Fibroblast of mammary gland (primary cell): ENCODE measurements at places on chromosomes 1 and 21.

GRCh38 chr1:57770772-57771171, 346.9 kb upstream of the DAB1 start:
- peak; percentile 18 for DNase-seq

GRCh38 chr1:109392037-109392787, 5.5 kb downstream of the SORT1 start:
- no peak for DNase-seq

- no peak for DNase-seq
Observed at GRCh38 chr1:221795380-221795779, 53.5 kb upstream of the DUSP10 start.

DNA sequence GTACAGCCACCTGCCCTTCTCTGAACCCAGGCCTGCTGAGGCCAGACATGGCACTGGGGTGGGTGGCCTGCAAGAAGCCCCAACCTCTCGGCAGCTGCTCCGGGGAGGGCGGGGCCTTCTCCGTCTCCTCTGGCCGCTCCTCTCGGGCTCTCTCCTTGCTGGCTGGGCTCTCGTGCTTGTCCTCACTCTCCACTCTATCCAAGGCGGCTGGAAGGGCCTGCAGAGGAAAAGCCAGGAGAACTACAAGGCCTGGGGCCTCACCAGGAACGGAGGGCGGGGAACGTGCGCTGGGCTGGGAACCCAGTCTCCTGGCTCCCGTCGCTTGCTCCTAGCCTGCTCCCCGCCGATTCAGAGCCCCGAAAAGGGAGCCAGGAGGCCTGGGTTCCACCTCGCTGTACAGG, 59.1 kb downstream of the CHD5 start:
- DNase-seq = no peak

DNA sequence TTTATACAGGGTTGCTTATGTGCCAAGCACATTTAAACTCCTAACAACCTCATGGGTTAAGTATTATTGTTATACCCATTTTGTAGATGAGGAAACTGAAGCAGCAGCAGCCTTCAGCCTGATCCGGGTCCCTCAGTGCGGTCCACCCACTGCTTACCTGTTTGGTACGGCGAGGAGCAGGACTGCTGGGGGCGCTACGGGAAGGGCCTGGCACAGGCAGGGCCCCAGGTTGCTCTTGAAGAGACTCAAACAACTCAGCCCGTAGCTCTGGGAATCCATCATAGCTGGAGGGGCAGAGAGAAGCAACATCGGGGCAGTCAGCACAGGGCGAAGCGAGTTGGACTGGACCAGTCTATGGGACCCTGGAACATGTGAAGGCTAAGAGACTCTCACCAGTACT, 9.2 kb downstream of the DENND4B start:
- DNase-seq = no peak

DNA sequence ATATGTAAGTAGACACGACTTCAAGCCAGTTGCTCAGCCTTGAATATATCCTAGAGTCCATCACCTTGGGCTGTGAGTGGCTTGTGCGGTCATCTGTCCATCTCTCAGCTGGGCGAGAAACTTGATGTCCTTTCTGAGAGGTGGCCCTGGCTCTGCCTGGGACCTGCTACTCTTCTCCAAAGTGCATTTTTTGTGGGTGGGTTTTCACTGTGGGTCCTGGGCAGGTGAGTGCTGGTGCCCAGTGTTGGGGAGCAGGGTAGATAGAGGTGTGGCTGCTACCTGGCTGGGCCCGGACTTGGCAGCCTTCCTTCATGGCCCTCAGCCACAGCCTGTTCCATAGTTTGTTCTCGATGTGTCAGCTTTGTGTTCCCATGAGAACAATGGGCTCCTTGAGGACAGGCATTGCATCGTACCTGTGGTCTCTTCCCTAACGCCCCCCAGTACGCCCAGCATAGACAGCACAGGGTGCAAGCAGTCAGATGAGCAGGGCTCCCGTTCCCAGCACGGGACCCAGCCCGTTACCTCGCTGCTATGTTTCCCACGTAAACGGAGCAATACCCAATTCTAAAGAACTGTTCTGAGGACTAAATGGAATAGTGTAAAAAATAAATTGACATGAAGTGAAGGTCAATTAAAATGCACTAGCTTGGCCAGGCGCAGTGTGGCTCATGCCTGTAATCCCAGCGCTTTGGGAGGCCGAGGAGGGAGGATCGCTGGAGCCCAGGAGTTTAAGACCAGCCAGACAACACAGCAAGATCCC, 877 bp upstream of the SLX9 start:
- no peak for DNase-seq

DNA sequence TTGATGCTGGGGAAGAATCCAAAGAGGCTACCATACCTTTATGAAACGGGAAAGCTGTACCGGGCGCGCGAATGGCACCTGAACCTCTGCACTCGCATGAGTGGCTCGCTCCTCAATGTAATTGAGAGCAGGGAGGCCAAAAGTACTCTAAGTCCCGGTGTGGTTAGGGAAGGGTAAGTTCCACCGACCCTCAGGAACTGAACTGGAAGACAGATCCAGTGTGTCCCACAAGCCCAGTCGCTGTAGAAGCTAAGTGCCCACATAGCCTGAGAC, 1.0 kb downstream of the GATAD2B start:
- DNase-seq = no peak

- DNase-seq = peak; percentile 29
Observed at GRCh38 chr1:72435025-72435424, 152.7 kb upstream of the NEGR1 start.
